ENCODE measurements at places on chromosomes 4 and X.

GRCh38 chr4:54090804-54091623, 8.9 kb upstream of the GSX2 start:
- DNase-seq, result no peak

DNA sequence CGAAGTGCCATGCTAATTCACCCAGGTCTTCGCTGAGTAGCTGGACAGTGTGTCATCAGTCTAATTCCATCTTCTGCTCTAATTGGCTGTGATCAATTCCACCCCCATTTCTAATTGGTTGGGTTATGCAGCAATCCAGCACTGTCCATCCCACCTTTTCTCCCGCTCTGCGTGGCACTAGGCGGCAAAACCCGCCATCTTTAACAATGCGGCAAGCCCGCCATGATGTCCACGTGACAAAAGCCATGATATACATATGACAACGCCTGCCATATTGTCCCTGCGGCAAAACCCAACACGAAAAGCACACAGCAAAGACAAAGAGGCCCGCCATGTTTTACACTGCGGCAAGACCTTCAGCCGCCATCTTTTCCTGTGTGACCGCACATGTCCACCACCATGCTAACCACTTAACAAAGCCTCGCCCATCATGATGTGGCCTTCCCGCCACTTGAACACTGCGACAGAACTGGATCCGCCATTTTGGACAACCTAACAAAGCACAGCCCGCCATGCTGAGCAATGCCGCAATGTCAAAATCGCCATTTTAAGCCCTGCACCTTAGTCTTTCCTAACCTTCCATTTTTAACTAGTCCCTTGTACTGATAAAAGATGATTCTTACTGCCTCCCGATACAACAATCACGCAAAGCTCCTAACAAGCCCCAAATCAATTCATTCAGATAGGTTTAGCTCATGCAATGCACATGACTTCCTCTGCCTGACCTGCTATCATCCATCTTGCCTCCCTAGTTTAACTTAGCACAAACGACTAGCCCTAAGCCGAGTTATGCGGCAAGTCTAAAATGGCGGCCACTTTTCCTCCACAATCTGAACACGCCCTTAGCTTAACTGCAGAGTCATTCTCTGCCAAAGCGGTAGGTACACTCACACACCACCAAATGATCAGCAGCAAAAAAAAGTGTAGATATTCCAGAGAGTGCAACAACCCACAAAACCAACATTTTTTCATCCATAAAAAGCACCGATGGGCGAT, 288.3 kb downstream of the CHIC1 start:
- no peak for DNase-seq

DNA sequence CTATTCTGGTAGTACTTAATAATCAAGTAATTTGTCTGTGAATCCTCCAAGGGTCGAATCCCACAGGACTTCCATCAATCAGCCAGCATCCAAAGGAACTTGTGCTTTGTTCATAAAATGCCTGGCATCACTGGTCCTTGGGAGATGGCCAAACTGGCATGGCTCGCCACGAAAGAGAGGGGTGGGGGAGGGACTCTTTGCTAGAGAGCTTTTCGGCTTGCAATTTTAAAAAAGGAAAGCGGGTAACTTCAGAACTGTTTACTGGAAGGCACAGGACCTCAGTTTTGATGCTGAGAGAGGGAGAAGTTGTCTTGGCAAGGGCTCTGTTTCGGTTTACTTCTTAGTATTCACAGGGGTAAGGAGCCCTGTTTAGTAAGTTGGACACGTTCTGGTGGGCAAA, 79.4 kb upstream of the FHL1 start:
- no peak for DNase-seq

GRCh38 chr4:107692202-107692601, 27.8 kb downstream of the PAPSS1 start:
- no peak for DNase-seq

GRCh38 chr4:111066887-111067286, 444.0 kb upstream of the PITX2 start:
- no peak for DNase-seq
